Skeletal muscle cell (primary cell): ENCODE measurements at places on chromosomes 12 and 14.

- no peak for DNase-seq
Observed at GRCh38 chr12:81626406-81626805, 132.7 kb downstream of the PPFIA2 start.

DNA sequence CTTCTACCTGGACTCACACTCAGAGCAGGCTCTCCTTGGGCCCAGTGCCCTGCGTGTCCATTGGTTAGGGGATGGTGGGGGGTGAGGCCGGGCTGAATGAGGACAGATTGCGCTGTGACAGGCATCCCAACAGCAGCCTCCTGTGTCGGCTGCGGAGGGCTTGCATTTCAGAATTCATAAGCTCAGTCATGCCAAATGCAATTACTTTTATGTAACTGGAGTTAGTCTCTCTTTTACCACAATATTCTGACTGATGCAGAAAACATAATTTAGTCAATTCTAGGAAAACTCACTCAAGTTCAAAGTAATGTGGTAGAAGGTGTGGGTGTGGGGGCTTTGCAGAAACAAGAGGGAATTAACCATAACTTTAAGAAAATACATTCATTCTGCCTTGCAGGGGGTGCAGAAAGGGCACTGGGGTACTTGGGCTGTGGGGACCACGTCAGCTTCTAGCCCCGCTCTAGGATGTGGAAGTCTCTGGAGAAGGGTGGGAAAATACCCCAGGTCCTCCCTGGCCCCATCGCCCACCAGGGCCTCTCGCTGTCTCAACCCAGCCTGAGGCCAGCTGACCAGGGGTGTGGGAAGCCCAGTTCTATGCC is 257.7 kb downstream of the ADGRD1 start:
- DNase-seq = no peak

DNA sequence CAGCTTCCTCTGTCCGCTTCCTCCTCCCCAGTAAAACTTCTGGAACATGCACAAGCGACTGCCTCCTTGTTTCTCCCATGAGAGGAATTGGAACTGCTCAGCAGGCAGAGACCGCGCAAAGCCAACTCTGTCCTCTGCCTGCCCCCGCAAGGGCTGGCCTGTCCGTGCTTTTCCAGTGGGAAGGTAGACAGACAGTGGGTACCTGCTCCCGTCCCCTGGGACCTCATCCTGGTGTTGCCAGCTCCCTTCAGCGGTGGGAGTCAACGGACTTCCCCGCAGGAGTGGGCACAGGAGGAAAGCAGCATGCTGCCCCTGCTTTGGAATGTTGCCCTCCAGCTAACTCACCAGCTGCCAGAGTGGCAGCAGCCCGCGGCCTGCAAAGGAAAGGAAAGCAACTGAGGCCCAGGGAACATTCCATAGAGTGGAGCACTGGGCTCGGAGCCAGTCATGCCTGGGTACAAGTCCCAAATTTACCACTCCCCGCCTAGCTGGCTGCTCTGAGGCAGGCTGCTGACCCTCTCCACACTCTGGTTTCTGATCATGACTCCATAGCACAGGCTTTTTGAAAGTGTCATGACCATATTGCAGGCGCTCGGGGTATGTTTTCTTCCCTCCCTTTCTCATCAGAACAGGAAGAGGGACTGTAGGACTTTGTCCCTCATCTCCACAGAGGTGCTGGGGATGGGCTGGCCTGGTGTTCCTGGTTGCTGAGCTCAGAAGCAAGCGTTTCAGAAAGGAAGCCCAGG is 89.2 kb upstream of the CLMN start:
- no peak for DNase-seq

DNA sequence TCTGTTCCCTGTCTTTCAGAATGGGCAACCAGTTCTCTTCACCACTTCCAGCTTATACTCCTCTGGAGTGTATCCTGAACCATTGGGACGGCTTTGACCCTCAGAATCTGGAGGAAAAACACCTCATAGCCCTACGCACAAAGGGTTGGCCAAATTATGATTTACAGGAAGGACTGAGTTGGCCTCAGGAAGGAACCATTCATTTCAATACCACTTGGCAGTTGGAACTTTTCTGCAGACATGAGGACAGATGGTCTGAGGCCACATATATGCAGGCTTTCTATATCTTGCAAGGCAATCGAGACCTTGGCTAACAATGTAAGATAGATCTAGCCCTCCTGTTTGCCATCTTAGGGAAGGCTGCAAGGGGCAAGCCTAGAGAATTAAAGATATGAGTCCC is 24.0 kb downstream of the CLECL1 start:
- DNase-seq = no peak

GRCh38 chr14:73630009-73630780 is 14.6 kb upstream of the DNAL1 start:
- DNase-seq = no peak

GRCh38 chr12:132320767-132321211 is 8.6 kb downstream of the GALNT9 start:
- DNase-seq = no peak

DNA sequence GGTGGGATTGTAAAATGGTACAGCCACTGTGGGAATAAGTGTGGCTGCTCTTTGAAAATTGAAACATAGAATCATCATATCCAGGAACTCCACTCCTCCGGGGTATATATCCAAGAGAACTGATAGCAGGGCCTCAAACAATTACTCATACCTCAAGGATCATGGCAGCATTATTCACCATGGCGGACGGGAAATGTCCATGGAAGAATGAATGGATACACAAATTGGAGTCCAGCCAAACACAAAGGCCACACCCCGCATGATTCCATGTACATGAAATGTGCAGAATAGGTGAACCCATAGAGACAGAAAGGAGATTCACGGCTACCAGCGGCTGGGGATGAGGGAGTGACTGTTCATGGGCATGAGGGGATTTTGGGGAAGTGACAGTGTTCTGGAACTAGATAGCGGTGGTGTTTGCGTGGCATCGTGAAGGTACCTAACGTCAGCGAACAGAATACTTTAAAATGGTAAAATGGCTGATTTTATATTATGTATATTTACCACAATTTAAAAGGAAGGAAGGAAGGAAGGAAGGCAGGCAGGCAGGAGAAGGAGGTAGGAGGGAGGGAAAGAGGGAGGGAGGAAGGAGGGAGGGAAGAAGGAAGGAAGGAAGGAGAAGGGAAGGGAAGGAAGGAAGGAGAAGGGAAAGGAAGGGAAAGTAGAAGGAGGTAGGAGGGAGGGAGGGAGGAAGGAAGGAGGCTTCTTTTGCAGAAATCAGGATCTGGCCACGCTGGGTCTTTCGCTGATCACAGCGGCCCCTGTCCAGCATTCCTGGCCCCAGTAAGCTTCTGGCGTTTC is 14.1 kb upstream of the NCOR2 start:
- DNase-seq = no peak

DNA sequence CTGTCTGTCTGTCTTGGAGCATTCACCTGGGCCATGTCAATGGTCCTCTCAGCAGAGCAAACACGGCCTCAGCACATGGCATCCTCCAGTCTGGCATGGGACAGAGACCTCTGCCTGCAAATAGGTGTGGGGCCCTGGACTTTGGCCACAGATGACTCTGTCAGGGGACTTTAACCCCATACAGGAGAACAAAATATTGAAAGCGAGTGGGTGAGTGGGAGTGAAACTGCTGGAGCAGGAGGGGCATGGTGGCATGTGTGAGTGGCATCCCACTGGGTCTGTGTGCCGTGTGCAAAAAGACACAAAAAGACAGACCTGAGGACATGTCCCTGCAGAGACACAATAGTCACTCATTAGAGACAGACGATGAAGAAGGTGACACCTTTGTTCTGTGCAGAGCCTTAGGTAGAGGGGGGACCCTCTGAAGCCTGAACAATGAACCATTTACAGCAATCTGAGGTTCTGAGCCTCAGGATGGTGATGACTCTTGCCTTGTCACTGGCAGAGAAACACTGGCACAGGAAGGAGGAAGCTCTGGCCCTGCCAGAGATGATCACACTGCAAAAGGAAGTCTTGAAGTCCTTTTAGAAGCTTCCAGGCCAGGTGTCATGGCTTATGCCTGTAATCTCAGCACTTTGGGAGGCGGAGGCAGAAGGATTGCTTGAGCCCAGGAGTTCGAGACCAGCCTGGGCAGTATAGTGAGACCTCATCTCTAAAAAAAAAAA is 7.5 kb downstream of the LAG3 start:
- no peak for DNase-seq

DNA sequence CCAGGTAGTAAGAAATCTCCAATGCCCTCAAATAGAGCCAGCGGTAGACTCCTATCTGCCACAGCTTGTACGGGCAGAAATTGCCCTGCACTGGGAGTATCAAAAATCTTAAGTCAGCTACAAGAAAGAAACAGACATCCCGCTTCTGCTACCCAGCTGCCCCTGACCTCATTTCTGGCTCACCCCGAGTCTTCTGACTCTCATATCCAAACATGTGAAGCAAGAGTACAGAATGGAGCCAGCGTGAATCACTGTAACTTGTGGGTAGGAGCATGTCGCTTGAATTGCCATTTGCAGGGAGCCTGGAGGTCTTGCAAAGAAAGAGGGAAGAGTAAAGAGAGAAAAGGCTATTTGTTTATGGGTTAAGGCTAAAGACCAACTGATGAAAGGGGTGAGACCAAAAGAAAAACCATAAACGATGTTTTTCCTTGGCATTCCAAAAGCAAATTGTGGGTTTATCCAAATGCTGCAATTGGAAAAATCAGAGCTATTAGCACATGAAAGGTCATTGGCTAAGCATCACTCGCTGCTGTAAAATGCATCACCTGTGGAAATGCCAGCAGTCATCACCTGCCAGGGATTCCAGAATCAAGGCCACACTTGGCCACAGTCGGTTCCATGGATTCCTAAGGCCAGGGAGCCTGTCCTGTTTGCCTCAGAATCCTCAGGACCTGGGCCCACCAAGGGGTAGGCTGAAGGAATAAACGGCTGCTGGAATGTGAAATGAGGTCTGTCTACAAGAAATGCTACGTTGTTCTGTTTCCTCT is 86.6 kb downstream of the FOXN3 start:
- peak; percentile 81 for DNase-seq

DNA sequence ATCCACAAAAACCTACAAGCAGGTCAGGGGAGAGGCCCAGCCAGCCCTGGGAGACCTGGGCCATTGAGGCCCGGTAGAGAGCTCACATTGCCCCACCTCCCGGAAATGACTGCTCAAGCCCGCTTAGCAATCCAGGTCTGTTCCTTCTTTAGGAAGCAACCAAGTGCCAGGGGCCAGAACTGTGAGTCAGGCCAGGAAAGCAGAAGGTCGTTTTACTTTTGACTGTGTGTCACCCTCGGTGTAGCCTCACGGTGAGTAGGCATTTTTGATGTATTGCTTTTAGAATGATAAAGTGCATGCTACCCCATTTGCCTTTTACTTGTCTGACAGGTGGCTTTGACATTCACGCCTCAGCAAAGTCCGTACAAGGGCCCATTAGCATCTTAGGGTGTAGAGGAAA is 25.4 kb upstream of the PWP1 start:
- DNase-seq = no peak

DNA sequence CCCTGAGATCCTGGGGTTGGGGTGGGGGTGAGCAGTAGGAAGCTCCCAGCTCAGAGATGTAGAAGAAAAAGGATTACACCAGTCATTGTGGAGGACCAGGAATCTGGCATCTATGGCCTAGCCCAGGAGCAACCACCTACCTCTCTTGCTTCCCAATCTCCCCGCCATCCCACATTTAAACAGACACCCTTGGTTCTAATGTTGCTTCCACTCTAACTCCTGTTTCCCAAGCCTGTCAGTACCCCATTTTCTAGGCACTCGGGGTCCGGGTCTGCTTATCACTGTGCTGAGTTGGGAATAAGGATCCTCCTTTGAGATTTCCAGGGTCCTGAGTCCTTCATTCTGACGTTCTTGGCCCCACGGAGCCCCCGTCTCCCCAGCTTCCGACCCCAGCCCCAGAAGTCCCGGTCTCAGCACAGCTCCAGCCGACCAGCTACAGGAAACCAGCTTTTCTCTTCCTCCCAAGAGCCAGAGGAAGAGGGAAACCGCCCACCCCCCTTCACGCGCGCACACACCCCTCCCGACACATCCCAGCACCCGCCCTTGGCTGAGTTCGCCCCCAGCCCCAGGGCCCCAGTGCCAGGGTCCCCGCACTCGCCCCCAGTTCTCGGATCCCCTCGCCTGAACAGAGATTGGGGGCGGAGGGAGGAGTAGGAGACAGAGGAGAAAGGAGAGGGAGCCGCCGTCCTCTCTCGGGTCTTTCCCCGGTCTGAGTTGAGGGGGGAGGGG is 1.2 kb downstream of the ITGA5 start:
- DNase-seq = no peak

DNA sequence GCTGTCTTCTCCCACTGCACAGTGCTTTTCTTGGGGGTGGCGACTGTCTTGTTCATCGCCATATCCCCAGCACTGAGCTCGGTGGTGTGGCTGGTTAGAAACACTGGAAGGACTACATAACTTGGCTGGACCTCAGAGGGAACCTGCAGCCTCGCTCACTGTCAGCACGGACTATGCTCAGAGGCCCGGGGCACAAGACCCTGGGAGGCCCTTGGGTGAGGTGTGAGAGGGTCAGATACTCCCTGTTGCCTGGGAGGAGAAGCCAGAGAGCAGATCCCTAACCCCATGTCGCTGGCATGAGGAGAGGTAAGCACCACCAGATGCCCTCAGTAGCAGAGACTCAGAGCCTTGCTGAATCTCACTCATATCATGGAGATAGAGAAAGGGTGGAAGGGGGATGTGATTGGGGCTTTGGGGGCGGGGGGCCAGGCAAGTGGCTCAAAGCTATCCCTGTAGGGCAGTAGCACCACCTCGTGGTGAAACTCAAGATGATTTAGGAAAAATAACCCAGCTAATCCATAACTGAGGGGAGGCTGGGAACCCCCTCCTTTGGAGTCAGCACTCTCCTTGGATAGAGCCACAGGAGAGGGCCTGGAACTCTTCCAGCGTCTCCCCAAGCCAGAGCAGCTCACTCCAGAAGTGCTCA is 18.7 kb upstream of the HDAC7 start:
- no peak for DNase-seq

- DNase-seq = no peak
Observed at GRCh38 chr14:94844593-94845152, 74.8 kb upstream of the GSC start.
